ENCODE measurements at places on chromosomes 11 and 22.
A peak's percentile ranks its signal among the peaks of the same experiment; 100 is the strongest.

GRCh38 chr11:43937434-43938411 lies 4.7 kb upstream of the C11orf96 start:
- DNase-seq: no peak

- DNase-seq: peak; percentile 22
These were observed 33.3 kb downstream of the ANO1 start for GRCh38 chr11:70111269-70112016.

DNA sequence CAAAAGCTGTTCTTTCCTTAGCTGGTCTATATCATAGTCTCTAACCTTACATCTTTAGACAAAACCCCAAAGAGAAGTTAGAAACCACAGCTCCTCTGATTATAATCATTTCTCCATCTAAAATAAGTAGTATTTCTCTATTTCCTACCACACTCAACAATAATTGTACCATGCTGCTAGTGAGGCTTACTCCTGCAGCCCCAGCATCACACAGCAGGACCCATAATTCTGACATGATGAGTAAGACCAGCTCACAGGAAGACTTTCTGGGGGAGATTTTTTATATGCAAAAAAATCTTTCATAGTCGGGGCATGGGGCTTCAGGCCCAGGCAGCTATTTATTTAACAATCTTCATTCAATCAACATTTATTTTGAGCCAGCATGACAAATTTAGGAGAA lies 441.6 kb downstream of the DYNC2H1 start:
- DNase-seq: no peak

GRCh38 chr22:42819412-42820044 lies 37.5 kb downstream of the ARFGAP3 start:
- no peak for DNase-seq

Measured in mucosa of gallbladder (tissue), 1 donor.